Cortex of kidney (tissue), 1 donor: ENCODE measurements at places on chromosomes 6 and 20.

GRCh38 chr6:159103396-159104162 is 58.8 kb upstream of the TAGAP start:
- no peak for DNase-seq

DNA sequence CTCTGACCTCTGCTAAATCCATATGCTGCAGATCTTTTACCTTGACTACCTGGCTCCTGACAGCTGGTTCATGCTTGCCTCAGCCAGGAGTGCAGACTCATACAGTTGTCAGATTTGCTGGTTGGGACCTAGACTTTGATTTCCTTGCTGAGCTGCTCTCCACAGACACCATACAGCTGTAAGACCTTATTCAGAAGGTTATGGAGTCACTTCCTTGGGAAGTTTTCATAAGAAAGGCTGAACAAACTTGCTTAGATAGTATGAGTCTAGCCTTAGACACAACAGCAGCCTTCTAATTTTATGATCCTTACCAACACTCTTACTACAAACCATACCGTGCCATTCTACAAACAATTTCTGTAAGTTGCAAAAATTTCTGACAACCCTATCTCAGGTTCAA is 102.9 kb downstream of the EDN1 start:
- no peak for DNase-seq

- DNase-seq = no peak
Observed at GRCh38 chr20:33944914-33945313, 48.8 kb upstream of the RALY start.

DNA sequence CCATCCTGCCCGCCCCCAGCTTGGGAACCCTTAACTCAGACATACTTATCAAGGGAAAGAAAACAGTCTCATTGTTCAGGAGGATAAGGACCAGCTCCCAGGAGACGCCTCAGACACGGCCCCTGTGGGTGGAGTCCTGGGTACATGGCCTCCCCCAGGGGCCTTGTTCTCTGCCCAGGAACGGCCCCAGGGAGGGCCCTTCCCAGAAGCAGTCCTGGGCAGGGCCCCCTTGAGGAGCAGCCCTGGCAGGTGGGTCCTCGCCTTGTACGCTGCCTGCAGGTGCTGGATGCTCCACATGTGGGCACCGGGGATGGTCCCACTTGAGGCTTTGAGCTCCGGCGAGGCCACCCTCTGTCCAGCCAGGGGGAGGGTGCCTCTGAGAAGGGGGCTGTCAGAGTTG is 4.5 kb upstream of the GATA5 start:
- DNase-seq = no peak

DNA sequence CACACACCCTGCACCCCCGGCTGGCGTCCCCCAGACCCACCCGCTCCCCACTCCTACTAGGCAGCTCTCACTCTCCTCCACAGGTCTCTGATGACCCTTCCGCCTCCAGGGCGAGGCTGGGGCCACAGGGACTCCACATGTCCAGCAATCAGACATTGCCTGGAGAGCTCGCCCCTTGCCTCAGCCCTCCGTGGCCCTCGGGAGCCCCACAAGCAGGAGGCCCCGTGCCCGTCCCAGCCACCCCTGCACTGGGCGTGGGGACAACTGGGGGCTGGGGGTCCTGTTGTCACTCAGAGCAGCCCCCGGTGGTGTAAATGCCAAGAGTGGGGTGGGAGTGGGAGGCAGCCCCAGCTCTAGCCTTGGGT is 1.5 kb downstream of the COL20A1 start:
- DNase-seq = no peak

DNA sequence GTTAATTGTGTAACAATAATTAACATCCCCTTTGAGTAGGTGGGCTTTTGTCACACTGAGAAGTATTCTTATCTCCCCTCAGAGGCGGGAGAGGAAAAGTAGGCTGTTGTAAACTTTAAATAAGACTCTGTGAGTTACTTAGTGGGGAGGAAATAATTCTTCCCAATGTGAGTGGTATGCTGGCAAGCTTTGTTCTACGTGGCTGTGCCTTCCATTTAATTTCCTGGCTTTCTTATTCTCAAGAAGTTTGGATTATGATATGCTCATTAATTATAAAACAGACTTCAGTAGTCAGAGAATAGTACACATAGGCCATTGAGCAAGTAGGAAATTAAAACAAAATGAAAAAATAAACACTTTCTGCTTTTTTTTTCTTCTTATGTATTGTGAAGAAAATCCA is 19.1 kb downstream of the ADGRB3 start:
- no peak for DNase-seq

DNA sequence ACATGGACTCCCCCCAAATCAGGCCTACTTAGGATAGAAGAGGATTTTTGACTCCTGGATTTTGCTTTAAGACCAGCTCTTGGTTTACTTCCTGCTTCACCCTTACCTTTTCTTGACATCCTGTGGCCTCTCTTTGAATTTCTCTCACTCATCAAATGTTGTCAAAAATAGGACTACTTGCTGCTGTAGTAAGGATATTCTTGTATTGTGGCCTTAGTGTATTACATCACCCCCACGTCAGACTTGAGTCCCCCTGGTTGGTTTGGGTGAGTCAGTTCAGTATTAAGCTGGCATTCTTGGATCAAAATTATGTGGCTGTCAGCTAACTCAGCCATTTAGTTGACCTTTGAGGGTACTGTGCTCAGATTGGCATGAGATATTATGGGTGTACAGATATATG is 1.1 kb downstream of the TPX2 start:
- no peak for DNase-seq

DNA sequence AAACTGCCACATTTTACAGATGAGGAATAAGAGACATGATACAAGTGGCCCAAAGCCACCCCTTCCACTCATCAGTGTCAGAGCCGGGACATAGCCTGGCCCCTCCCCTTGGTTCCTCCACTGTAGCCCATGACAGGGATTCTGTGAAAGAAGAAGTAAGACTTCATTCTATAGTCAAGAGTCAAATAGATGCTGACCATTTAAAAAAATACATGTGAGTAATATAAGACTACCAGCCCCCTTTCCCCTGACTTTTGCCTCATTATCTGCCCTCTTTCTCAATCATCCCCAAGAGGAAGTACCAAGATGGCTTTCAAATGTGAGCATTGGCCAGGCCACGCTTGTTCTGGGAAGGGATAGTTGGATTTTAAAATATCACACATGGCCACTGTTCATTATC is 57.8 kb upstream of the TAB2 start:
- DNase-seq = no peak

- no peak for DNase-seq
Observed at GRCh38 chr20:10902174-10902573, 228.4 kb upstream of the JAG1 start.

- DNase-seq = no peak
Observed at GRCh38 chr20:34193051-34193450, 48.2 kb upstream of the ASIP start.

DNA sequence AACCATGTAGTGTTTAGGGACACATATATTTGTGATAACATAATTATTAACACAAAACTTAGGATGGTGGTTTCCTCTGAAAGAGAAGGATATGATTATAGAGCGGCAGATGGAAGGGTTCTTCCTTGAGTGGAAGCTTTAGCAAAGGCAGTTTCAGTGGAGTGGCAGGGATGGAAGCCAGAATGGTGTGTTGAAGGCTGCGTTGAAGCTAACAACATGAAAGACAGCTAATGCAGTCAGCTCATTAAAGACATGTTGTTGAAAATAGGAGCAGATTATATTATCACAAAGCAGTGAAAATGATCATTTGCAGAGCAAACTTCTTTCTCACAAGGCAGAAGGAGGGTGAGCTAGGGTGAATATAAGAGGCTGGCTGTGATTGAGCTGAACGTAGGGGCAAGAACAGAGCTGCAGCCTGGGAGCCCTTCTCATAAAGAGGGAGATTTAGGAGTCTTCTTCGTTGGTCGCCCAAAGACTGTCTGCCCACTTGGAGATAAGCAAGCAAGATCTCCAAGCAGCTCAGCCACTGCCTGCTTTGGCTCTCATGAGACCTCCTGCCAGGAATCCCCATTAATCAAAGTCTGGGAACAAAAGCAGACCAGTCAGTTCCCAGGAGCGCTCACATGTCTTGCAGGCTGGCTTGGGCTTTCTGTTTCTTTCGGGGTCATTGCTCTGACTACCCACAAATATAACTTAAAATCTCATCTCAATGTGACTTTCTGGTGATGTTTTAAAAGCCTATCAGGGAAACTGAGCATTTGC is 2.6 kb upstream of the ANKRD6 start:
- no peak for DNase-seq

DNA sequence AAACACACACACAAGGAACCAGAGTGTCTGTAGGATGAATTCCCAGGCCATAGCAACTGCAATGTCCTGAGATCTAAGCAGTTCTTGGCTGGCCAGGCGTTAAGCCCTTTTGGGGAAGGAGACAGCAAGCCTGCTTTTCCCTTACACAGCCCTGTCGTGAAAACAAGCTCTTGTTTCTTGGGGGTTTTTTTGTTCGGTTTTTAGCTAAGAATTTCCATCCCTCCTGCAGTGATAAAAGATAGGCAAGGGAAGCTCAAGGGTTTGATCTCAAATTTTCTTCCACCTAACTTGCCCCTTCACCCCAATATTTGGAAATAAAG is 1.5 kb downstream of the TNFRSF21 start:
- DNase-seq = no peak

DNA sequence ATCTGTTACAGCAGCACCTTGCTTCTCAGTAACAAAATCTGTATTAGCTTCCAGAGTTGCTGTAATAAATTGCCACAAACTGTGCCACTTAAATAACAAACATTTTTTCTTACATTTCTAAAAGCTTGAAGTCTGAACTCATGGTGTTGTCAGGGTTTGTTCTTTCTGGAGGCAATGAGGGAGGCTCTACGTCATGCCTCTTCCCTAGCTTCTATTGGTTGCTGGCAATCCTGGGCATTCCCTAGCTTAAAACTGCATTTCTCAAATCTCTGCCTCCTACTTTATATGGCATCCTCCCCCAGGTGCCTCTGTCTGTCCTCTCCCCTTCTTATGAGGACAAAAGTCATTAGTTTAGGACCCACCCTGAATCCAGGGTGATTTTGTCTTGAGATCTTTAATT is 41.6 kb upstream of the TMEM244 start:
- no peak for DNase-seq

- no peak for DNase-seq
Observed at GRCh38 chr6:6880745-6881437, 226.9 kb upstream of the RREB1 start.

DNA sequence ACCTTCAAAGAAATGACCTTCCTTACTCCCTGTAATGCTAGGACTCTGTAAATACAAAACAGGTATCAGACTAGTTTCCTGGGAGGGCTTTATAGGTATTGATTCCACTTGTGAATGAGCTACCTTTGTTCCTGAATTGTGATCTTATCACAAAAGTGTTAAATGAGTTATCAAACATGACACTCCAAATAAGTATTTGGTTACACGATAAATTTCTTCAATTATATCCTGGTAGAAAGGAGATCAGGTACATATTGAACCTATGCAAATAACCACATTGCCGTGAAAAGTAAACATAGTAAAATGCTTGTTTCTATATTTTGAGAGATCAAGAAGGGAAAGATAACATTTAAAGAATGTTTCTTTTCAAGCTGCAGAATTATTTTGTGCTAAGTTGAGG is 285.3 kb downstream of the HIVEP2 start:
- DNase-seq = no peak

- no peak for DNase-seq
Observed at GRCh38 chr20:24676978-24677370, 207.5 kb downstream of the SYNDIG1 start.

DNA sequence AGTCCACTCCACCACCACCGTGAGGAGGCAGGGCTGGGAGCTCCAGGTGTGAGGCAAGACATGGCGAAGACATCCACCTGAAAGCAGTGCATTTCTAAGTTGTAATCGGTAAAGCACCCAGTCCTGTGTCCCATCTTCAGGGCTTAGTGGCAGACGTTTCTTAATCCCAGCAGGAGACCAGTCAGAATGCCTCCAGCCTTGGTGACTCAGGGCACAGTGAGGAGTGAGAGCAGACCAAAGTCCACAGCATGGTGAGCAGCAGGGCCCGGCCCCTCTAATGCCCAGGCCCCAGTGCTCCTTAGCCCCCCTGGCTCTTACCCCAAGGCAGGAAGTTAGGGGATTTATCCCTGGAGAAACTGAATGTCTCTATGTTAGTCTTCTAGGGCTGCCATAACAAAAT is 183.9 kb downstream of the SYNDIG1 start:
- DNase-seq = no peak

GRCh38 chr20:708956-709355 is 33.4 kb upstream of the SCRT2 start:
- DNase-seq = no peak

DNA sequence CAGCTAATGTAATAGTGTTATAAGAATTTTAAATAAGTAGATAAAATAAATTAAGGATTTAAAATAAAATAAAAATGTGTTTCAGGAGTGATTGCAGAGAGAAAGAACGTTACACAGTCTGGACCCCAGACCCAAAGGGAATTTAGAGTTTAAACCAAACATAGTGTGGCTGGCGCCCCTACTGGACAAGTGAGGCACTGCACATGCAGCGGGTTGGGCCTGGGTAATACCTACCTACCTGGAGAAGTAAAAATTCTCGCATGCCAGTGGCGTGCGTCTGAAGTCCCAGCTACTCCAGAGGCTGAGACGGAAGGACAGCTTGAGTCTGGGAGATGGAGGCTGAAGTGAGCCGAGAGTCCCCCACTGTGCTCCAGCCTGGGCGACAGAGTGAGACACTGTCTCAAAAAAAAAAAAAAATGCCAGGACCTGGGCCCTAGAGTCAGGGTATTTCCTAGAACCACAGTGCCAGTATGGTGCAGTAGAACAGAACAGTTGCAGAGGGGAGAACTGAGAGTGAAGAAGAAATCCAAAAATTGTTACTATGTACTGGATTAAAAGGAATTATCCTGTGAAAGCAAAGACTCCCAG is 71.4 kb upstream of the TCF21 start:
- DNase-seq = no peak

GRCh38 chr20:58894652-58895447 is 42.3 kb downstream of the GNAS start:
- DNase-seq = no peak

DNA sequence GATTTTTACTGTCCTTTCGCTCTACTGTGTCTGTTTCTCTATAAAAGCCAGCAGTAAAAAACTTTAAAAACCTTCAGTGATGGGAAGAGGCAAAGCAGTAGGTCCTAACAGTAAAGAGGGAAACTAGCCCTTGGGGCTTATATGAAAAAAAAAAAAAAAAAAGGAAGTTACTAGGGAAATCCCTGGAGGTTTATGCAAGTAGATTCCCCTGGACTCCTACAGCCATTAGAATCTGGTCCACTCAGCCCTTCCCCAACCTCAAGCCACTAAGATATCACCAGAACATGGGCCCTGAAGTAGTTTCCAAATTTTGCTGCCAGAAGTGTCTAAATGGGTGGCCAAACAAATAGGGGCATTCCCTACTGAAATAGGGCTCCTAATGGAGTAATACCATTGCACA is 70.5 kb upstream of the HINT3 start:
- DNase-seq = no peak

DNA sequence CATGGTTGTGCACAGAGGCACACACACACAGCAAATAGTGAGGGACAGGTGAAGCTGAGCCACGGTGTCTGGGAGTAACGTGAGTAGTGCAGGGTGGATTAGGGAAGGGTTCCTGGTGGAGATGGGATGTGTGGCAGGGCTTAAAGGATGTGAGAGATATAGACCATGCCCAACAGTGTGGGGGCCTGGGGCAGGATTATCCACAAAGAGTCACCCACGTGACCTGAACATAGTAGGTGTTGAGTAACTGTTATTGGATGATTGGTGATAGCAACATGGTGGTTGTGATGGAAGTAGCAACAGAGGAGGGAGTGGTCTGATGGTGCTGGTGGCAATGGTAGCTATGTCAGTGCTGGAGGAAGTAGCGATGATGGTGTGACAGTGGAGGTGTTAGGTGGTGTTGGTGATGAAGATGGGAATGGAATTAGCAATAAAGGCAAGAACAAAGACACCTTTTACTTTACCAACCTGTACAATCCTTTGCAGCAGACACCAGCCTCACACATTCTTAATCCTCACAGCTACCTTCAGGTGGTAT is 135.1 kb downstream of the MRPL14 start:
- no peak for DNase-seq
